ENCODE measurements at places on chromosomes 3 and 15. TPM values are rescaled to one million over a fixed set of nuclear protein-coding genes. Genes with fewer than 3 reads are reported as not detected.

Gene CCDC13
- 1.0 TPM for total RNA-seq

Gene CD276
- 192 TPM for total RNA-seq

Gene PLSCR1
- 4.1 TPM for total RNA-seq

Gene KCNMB3
- total RNA-seq: 2.5 TPM

Gene ALPK3
- 6.8 TPM for total RNA-seq

Gene SLC22A13
- total RNA-seq: 1.5 TPM

Gene TUSC7
- not detected for total RNA-seq

Gene GADL1
- total RNA-seq: not detected

Gene GOLGA8O
- not detected for total RNA-seq

Gene ZNF80
- not detected for total RNA-seq

Gene WDR93
- not detected for total RNA-seq

Gene XRN1
- total RNA-seq: 46.1 TPM

Gene ZNF662
- total RNA-seq: 16.3 TPM

Gene CCR8
- total RNA-seq: not detected

Gene IL17RB
- 0.78 TPM for total RNA-seq

Gene NRG4
- total RNA-seq: not detected

Gene CYP19A1
- not detected for total RNA-seq

Gene RFC4
- 36.3 TPM for total RNA-seq

Gene GP5
- total RNA-seq: 0.15 TPM

Gene FSTL1
- 206 TPM for total RNA-seq

Gene SST
- 1,741 TPM for total RNA-seq

Gene GOLGA8M
- total RNA-seq: not detected

Gene PSMA4
- total RNA-seq: 170 TPM

Gene HIGD2B
- total RNA-seq: not detected

Gene DNAJA4
- total RNA-seq: 2.4 TPM

Gene IGSF11
- 8.2 TPM for total RNA-seq

Gene NEK11
- total RNA-seq: 2.5 TPM

Gene PCSK6
- 3.8 TPM for total RNA-seq

Gene ANKUB1
- total RNA-seq: not detected

Gene VPS13C
- total RNA-seq: 93.8 TPM

Gene GJD2
- 3.3 TPM for total RNA-seq

Measured in glutamatergic neuron (in vitro differentiated cells).